NCI-H1930 (cell line): ENCODE measurements at places on chromosomes 16 and 17.

GRCh38 chr17:45131616-45132319 is 547 bp downstream of the PLCD3 start:
- DNase-seq = peak; percentile 60

GRCh38 chr17:4043862-4044261 is 79.6 kb upstream of the ATP2A3 start:
- no peak for DNase-seq

DNA sequence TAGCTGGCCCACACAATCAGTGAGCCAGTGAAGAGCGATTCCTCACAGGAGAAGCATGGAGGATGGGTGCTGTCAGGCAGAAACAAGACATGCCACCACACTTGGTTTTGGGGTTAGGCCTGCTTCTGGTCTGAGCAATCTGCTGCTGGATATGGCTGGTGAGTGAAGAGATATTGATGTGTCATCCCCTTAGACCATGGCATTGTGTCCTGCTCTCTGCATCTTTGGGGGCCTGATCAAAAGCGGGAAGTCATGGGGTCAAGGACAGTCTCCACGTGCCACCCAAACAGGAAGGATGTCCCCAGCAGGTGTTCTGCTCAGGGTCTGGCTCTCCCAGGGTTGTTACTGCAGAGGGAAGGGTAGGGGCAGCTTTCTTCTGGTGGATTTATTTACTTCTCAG is 140.7 kb downstream of the PRKCB start:
- DNase-seq = no peak

DNA sequence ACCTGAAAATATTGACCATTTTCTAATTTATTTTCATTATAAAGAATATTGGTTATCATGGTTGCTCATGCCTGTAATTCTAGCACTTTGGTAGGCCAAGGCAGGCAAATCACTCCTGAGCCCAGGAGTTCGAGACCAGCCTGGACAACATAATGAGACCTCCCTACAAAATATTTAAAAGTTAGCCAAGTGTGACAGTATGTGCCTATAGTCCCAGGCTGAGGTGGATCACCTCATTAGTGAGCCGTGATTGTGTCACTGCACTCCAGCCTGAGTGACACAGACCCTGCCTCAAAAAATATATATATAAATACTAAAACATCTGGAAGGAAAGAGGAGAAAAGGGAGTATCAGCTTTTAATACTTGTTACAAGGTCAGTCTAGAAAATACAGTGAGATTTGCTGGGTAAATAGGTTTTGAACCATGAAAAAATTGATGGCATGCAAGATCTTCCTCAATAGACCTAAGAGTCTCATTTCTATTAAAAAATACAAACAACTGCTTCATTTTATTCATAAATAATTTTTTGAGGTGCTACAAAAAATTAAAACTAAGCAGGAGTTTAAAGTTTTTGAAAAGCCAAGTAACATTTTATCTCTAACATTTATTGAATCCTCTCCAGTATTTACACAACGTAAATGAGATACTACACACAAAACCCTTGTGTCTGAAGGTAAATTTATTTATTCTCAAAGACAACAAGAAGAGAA is 47.7 kb downstream of the TUBD1 start:
- no peak for DNase-seq

GRCh38 chr17:21276264-21276588 is 8.3 kb upstream of the MAP2K3 start:
- no peak for DNase-seq

DNA sequence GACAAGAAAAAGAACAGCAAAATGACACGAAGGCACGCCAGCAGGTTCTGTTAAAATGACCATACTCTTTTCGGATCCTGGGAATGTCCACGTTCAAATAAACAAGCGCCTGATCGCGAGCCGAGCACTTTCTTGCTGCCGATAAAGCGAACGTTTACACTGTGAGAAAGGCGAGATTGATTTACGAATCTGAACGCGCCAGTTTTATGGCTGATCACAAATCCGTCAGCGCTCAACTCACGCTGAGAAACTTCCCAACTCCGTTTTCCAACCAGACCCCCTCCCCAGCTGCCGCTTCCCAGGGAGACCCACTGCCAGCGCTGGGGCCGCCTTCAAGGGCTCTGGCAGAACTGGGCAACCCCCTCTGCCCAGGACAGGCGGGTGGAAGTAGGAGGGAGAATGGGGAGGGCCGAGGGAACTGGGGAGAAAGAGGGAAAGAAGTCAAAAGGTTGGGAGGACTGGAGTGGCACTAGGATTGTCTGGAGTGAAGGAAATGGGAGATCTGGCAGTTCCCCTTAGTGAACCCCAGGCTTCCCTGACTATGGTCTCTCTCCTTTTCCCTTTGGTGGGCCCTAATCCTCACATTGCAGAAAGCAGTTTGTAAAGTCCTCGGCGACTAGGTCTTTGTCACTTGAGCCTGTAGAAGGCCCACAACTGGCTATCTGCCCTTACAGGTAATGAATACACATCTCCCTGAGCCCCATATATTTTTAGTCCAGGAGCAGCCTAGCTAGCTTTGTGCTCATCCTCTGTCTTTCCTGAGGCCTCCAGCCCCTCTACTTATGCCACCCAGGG is 6.9 kb downstream of the HOXB4 start:
- DNase-seq = no peak

DNA sequence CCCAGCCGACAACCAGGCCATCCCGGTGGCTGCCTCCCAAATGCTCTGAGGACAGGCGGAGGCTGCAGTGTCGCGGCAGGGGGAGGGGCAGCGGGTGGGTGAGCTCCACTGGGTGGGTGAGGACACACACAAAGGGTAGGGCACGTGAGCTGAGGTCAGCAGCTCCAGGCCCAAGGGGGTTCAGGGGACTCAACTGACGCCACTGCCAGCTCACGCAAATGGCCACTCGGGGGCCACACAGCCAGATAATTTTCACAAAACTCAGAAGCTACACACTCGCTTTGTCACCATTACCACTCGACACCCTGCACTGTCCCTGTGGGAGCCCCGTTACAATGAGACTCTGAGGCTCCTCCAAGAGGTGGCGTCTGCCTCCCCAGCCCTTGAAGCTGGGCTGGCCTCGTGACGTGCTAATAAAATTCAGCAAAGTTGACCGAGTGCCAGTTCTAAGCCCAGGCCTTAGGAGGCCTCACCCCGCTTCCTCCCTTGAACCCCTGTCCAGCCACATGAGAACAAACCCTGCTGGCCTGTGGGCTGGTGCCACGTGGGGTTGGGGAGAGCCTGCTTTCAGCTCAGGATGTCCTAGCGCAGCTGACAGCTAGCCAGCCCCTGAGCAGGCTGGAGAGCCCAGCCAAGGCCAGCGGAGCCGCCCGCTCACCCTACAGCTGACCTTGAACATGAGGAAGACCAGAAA is 56.9 kb downstream of the RMI2 start:
- DNase-seq = no peak

DNA sequence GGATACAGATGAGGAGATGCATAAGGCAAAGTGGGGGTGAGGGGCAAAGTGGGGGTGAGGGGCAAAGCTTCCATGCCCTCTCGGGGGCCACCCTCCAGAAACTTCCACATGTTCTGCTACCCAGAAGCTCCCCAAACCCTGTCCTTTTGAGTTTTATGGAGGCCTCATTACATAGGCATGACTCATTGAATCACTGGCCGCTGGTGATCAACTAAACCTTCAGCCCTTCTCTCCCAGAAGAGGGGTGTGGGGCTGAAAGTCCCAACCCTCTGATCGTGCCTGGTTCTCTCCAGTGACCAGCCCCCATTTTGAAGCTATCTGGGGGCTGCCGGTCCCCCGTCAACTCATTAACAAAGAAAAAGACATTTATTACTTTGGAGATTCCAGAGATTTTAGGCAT is 27.5 kb downstream of the ITGAE start:
- DNase-seq = no peak

GRCh38 chr16:68244481-68244902 is 681 bp upstream of the PLA2G15 start:
- no peak for DNase-seq

GRCh38 chr17:65061646-65062045 is 5.1 kb upstream of the GNA13 start:
- no peak for DNase-seq

- DNase-seq = no peak
Observed at GRCh38 chr17:46159686-46160085, 33.5 kb downstream of the KANSL1 start.

DNA sequence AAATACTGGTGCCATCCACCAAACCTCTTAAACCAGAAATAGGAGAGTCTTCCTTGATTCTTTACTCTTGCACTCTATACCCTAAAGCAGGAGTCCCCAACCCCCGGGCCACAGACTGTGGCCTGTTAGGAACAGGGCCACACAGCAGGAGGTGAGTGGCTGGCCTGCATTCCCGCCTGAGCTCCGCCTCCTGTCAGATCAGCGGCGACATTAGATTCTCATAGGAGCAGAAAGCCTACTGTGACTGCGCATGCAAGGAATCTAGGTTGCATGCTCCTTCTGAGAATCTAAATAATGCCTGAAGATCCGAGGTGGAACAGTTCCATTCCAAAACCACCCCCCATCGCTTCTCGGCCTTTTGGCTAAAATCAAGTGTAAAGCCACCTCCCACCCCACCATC is 30.3 kb upstream of the SRCIN1 start:
- no peak for DNase-seq

DNA sequence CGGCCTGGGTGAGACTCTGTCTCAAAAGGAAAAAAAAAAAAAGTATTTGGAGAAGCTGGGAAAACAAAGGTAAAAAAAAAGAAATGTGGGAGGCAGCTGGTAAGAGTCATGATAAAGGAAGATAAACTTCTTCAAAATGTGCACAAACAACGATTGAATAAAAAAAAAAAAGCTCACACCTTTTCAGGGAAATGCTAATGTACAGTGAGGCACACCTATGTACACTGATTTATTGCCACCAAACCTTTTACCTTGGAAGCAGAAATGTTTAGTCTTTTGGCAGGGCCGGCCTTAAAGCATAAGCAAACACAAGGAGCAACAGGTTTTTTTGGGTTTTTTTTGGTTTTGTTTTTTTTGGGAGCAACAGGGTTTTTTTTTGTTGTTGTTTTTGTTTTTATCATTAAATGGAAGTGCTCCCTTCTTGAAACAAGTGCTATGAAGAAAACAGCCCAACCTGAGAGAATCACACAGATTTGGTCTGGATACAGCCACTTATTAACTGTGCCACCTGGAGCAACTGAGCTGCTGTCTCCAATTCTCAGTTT is 29.8 kb upstream of the KCNJ2 start:
- no peak for DNase-seq
